ENCODE measurements at places on chromosomes 1 and 21.
A peak's percentile ranks its signal among the peaks of the same experiment; 100 is the strongest.

DNA sequence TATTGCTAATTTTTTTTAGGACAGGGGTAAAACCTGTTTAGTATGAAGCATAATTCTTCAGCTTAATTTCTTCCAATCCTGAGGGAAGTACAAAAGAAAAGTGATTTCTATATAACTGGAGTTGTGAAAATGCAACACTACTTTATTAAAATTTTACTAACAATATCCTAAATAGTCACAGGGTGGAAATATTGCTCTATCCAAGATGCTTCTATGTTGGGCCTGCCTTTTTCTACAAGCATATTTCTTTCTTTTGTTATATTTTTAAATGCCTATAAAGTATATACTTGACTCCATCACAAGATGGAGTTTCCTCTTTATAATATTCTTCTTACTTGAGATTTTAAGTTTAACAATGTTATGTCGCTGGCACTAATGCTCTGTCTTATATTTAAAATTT, 37.9 kb downstream of the DTL start:
- DNase-seq, result no peak

GRCh38 chr1:100353071-100353801, 930 bp downstream of the CDC14A start:
- peak; percentile 73 for DNase-seq

DNA sequence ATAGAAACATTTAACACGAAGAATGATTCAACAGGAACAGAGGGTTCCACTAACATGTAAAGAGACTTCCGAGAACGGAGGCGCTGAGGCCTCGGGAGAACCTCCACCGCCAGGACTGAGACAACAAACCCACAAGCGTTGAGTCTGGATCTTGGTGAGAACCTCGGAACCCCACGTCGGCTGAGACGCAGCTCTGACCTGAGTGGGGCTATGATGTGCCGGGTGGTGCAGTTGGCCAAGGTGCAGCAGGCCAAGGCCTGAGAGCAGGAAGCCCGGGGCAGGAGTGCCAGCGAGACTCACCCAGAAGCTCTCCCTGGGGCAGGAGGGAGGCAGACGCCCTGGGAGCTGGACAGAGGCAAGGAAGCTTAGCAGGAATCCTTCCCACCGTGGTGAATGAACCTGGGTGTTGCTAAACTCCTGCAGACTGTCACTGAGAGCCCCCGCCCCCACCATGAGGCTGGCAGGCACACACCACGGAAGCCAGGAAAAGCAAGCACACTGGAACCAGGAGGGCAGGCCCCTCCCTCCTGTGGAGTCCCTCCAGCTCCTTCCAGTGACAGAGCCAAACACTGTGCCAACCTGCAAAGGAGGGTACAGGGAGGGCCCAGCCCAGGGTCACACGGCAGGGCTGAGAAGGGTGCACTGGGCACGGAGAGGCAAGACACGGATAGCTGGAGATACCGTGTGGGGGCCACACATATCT, 34.8 kb downstream of the WDR4 start:
- no peak for DNase-seq

GRCh38 chr1:14138687-14139086, 438.7 kb downstream of the PRDM2 start:
- no peak for DNase-seq

- no peak for DNase-seq
Measured at GRCh38 chr21:46027851-46028493, 46.4 kb downstream of the COL6A1 start.

- DNase-seq, result no peak
Measured at GRCh38 chr1:61111084-61112004, 29.0 kb downstream of the NFIA start.

- peak; percentile 73 for DNase-seq
Measured at GRCh38 chr1:167043752-167044488, 46.3 kb downstream of the GPA33 start.

DNA sequence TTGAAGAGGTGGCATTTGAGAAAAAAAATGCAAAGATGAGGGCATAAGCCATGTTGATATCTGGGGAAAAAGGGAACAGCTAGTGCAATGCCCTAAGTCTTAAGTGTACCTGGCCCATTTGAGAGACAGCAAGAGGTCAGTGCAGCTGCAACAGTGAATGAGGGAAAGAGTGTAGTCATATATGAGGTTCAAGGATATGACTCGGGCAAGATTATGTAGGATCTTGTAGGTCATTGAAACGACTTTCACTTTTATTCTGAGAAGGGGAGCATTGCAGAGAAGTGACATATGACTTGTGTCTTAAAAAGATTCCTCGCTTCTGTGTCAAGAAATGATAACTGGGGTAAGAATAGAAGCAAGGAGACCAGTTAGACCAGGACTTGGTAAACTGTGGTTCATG, 31.0 kb downstream of the NTMT2 start:
- no peak for DNase-seq
